ENCODE measurements at places on chromosomes 11 and 22.

DNA sequence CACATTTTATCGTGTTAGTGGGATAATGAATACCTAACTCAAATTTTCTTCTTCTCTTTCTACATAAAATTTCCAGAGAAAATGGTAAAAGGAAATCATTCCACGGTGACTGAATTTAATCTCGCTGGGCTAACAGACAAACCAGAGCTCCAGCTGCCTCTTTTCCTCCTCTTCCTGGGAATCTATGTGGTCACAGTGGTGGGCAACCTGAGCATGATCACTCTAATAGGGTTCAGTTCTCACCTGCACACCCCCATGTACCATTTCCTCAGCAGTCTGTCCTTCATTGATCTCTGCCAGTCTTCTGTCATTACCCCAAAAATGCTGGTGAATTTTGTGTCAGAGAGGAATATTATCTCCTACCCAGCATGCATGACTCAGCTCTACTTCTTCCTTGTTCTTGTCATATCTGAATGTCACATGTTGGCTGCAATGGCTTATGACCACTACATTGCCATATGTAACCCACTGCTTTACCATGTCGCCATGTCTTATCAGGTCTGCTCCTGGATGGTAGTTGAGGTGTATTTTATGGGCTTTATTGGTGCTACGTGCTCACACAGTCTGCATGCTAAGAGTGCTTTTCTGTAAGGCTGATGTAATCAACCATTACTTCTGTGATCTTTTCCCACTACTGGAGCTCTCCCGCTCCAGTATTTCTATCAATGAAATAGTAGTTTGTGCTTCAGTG is 24.1 kb downstream of the OR10D3 start:
- no peak for DNase-seq

DNA sequence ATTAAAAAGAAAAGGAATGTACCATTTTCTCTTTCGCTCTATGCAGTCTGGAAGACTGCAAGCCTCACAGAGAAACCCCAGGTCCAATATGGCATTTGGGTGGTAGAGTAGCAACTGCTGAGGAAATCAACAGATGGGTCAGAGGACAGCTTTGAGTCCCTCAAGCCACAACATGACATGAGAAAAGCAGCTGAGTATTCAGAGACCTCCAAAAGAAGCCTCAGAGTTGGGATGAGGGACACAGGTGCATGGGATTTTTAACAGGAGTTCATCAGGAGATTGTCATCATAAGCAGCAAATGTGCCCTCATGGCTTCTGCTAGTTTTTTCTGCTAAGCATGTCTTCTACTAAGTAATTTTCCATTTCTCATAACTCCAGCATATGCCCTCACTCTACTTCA is 111.6 kb downstream of the BLID start:
- DNase-seq = no peak

GRCh38 chr11:112166562-112166961 is 610 bp upstream of the TEX12 start:
- no peak for DNase-seq

- no peak for DNase-seq
Observed at GRCh38 chr22:36918586-36919284, 5.3 kb downstream of the CSF2RB start.

DNA sequence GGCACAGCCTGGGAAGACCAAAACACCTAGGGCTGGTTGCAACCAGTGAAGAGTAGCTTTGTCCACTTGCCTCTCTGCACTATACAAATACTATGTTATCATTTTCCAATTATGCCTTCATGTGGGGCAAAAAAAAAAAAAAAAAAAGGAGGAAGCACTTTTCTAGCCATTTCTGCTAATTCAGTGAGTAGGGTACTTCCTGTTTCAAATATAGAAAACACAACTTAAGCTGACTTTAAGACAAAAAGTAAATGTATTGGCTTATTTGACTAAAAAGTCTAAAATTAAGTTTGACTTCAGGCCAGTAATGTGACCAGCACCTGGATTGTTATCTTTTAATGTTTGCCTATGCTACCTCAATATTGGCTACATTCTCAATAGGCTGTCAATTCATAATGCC is 15.3 kb downstream of the CCDC73 start:
- DNase-seq = no peak

GRCh38 chr11:1295591-1295990 is 13.8 kb downstream of the TOLLIP start:
- no peak for DNase-seq

DNA sequence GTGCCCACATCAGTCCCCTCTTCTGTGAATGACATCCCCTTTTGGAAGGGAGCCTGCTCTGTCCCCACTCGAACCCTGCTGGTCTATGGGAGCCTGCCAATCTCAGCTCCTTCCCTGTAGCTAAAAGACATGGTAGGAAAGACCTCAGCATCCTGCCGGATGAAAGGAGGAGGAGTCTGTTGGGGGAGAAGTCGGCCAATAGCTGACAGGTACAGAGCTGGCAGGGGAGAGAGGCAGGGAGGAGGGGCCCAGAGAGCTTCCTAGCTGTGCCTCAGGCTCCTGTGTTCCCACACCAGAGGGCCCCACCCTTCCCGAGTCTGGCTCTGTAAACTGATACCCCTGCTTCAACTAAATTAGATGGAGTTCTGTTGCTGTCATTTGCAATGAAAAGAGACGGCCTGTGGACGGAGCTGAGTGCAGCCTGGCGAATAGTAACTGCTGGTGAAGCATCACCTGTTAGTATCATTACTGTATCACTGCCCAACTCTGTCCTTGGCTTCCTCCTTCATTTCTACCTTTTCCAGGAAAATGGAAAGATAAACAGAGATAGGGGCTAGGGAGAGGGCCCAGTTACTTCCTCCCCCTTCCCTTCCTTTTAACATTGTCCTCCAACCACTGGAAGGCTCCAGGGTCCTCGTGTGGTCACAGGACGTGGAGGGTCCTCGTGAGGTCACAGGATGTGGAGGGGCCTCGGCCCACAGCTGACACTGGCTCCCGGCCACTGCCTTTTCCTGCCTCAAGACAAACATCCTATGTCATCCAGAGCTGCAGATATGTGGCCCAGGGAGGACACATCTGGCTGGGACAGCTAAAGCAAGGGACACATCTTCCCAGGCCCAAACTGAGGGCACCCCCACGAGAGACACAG is 15.1 kb downstream of the FXYD6 start:
- no peak for DNase-seq
